ENCODE measurements at places on chromosomes 2 and 18.

DNA sequence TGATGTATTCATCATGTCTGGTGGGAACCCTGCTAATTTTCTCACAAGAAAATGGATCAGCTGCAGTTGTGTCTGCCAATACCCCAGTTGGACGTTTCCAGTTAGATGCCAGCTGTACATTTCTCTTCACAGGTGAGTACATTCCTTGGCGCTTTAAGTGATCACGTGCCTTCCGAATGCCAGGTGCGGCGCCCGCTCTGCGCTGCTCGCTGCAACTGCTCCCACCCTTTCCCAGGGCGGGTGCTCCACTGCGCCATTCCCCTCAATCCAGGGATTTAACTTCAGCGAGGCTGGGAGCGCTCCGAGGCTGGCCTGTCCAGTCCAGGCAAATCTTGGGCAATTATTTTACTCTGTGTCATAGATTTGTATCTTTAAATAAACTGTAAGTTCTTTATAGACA lies 225.0 kb upstream of the RAB6C start:
- no peak for DNase-seq

GRCh38 chr18:79380816-79381806 lies 14.6 kb upstream of the NFATC1 start:
- peak; percentile 70 for DNase-seq

GRCh38 chr18:41378598-41378997 lies 576.4 kb upstream of the PIK3C3 start:
- no peak for DNase-seq

GRCh38 chr2:147648471-147648870 lies 196.4 kb upstream of the ACVR2A start:
- no peak for DNase-seq

- DNase-seq: no peak
These were observed at the start of gene LRRTM1 for GRCh38 chr2:80303909-80304837. Gene LRRTM1 (minus strand): TSS chr2:80304752. CDS start chr2:80303819, 933 bp downstream.

GRCh38 chr18:73975266-73975665 lies 172.4 kb downstream of the FBXO15 start:
- no peak for DNase-seq

DNA sequence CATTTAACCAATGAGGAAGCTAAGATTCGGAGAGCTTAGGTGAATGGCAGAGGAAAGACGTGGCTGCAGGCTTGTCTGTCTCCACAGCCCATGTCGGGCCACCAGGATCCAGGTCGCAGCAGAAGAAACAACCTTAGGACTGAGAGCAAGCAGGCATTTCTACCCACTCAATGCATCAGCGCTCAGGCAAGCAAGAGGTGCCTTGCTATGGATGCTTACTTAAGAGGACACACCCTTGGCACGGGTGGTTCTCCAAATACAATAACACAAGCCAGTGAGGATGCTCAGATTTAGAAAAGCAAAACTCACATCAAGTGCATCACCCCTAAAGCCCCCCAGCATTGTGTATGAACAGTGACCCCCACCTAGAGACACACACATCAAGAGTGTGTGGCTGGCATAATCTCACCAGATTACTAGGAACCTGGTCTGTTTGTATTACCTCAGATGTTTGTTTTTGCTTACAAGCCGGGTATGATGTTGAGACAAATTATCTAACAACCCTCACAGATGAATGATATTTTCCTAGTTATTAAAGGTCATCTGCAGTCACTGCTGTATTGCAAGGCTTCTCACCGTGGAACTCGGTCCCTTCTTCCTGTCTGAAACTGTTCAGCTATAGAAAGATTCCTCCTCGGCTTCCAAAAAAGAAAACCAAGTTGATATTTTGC lies 34.2 kb upstream of the NPAS2 start:
- DNase-seq: no peak

- no peak for DNase-seq
These were observed 59.5 kb downstream of the LRRTM1 start for GRCh38 chr2:80244905-80245584.
